ENCODE measurements at places on chromosomes 1 and 21.

- no peak for DNase-seq
These were observed 12.8 kb downstream of the BACE2 start for GRCh38 chr21:41180752-41181151.

GRCh38 chr1:243270097-243270864, 14.4 kb downstream of the SDCCAG8 start:
- no peak for DNase-seq

DNA sequence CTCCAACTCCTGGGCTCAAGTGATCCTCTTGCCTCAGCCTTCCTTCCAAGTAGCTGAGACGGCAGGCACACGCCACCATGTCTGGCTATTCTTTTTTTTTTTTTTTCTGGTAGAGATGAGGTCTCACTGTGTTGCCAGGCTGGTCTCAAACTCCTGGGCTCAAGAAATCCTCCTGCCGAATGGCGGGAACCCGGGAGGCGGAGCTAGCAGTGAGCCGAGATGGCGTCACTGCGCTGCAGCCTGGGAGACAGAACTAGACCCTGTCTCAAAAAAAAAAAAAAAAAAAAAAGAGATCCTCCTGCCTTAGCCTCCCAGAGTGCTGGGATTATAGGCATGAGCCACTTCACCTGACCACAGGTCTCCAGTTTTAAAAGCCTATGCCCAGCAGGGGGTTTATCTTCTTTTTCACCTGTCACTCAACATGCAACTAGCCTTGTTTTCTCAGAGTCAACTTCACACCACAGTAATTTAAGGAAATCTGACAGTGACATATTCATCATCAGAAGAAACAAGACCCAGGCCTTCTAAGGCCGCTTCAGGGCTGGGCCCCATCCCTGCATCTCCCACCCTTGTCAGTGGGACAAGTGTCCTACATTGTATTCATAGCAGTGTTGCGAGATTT, 38.3 kb upstream of the GALNT2 start:
- DNase-seq, result no peak

- DNase-seq, result no peak
These were observed 384.4 kb downstream of the ADGRL2 start for GRCh38 chr1:82185084-82185483.

GRCh38 chr1:64526312-64526711, 56.4 kb downstream of the CACHD1 start:
- no peak for DNase-seq

- DNase-seq, result no peak
These were observed 556.1 kb downstream of the BRINP3 start for GRCh38 chr1:189921613-189922012.

- DNase-seq, result no peak
These were observed 74.5 kb upstream of the USP24 start for GRCh38 chr1:55289614-55290013.

DNA sequence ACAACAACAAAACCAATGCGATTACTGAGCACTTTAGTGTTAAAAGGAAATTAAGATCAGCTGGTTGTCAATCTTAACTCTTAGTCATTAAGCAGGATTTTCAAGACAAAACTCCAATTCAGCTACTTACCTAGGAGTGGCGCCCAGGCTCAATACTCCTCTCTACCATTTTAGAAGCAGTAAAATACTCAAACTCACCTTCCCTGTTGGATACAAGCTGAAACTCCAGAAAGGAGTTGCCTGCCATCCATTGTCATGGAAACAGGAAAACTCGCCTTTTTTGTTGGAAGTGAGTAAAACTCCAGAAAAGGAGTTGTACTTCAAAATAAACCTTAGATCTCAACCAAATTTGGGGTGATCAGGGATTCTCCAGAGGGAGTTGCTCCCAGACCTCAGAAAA, 127.0 kb upstream of the F3 start:
- DNase-seq, result no peak

DNA sequence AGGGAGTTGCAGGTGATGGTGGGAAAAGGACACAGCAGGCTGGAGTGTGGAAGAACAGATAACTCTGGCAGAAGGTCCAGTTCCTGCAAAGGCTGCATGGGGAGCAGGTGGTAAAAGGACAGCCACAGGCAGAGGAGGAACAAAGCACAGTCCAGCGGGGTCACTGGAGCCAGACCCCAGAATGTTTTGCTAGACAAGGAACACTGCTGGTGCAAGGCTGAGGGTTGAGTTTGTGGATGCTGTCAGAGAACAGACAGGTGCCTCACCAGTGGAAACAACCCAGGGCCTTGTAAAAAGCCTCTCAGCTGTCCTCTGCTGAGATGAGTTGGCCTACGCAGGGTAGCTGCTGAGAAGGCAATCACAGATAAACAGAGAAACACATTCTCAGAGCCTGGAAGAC, 101.7 kb downstream of the SSBP3 start:
- DNase-seq, result no peak
